ENCODE measurements at places on chromosomes 2 and 18.

DNA sequence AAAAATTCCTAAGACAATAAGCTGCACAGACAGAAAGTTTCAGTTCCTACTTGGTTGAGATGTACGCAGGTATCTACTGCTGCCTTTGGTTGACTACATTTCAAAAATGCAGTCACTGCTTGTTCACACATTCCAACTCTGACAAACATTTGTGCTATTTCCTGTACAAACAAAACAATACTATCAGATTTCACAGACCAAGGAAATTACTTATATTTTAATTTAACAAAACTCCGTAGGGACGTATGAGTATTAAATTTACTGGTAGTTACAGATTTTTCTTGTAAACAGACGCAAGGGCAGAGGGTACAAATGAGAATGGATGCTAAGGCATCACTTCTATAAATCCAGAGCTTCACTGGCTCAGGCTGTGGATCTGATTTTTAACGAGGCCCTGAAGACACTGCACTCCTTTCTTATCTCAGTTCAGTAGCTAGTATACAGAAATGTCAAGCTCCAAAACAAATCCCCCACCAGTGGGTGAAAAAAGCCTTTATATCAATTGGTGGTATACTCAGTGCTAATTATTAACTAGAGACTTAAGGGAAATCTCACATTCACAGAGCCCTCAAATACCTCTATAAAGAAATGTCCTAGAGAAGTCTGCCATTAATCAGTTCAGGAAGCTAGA lies 31.7 kb upstream of the TTC32 start:
- DNase-seq: no peak

DNA sequence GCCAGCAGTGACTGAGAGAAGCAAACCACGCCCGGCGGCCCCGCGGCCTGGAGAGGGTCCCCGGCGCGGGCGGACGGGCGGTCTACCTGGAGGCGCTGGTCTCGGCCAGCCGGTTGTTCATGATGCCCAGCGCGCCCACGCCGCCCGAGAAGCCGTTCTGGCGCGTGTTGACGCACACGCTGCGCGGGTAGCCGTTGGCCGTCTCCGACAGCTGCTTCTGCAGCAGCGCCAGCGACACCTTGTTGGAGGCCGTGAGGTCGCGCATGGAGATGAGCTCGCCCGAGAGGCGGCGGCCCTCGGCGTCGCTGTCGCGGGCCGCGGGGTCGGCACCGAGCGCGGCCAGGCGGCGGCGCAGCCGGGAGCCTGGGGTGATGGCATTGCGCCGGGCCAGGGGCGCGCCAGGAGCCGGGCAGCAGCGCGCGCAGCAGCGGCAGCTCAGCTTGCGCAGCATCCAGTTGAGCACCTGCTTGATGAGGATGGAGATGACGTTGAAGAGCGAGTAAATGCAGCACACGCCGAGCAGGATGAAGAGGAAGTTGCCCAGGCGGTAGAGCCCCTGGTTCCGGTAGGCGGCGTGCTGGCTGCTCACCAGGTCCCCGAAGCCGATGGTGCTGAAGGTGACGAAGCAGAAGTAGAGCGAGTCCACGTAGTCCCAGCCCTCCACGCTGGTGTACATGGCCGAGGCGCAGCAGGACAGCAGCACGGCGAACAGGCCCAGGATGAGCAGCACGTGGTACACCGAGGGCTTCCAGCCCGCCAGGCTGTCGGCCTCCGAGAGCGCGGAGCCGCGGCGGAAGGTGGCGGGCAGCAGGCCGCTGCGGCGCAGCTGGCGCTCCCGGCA lies 118.1 kb downstream of the MSH2 start:
- no peak for DNase-seq

GRCh38 chr2:145303536-145303935 lies 783.6 kb upstream of the ZEB2 start:
- no peak for DNase-seq

DNA sequence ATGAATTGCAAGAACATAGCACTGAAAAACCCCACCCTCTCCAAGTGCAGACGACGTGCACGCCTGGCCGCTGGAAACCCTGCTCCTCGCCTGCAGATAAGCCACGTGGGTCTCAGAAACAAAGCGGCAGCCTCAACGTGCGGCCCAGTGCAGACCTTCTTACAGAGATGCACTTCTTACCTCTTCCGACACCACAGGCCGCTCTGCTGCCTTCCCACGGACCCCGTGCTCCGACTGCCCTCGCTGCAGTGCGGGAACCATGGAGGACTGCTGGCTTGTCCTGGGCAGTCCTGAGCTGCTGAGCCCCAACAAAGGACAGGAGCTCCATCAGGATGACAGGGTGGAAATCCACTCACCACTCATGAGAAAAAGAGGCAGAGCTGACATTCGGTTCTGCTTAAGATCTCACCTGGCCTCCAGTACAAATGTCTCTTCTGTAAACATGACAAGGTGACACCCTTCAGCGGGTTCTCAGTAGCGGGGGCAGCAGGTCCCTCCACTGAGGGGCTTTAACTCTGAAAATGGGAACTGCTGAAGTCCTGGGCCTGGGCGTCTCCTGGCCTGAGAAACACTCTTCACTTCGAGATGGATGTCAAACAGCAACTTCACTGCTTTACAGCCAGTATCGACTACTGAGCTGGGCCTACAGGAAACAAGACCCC lies 6.2 kb downstream of the COPS9 start:
- DNase-seq: peak; percentile 53

DNA sequence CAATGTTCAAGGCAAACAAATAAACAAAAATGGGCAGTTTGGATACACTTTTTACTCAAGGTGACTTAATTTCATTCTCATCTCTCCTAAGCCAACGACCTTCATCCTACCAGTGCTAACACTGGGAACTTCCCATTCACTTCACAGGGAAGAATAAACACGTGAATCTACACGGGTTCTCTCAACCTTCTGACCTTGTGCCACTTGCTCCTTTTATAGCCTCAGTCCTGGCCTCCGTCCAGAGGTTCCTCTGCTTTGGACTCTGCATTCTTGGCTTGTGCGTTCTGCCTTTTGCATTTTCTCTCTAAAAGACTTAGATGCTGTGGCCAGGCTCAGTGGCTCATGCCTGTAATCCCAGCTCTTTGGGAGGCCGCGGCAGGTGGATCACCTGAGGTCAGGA lies 13.8 kb downstream of the ZNF2 start:
- no peak for DNase-seq

- no peak for DNase-seq
These were observed 74.3 kb upstream of the CYRIA start for GRCh38 chr2:16739778-16740581.
